Activated CD4-positive, alpha-beta T cell treated with anti-CD3 and anti-CD28 coated beads, Interleukin-2, Interleukin-6, amounts not matched to agents 100 ng/mL and 50 ng/mL, durations not matched to agents 16 hours and 8 hours (primary cell): ENCODE measurements at places on chromosomes 11 and 22.

GRCh38 chr11:34585304-34585734 lies 35.6 kb upstream of the EHF start:
- DNase-seq = no peak

GRCh38 chr11:86120807-86121206 lies 51.9 kb upstream of the PICALM start:
- DNase-seq = no peak

GRCh38 chr11:112439614-112440013 lies 179.0 kb upstream of the PLET1 start:
- no peak for DNase-seq

DNA sequence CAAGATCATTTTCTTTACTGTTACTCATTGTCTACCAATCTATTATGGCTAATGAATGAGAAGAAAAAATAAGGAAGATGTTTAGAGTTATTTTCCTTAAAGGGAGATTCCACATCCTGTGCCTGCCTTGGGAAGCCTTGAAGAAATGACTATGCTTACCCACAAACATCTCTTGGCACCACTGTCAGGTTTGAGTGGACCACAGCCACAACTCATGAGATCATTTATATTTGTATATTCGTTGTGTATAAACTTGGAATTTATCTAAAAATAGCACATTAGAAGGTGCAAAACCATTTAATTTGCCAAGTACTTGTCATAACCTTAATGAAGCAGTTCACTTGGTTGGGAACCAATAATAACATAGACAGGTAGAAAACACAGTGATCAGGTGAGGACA lies 740.8 kb downstream of the DLG2 start:
- DNase-seq = no peak

DNA sequence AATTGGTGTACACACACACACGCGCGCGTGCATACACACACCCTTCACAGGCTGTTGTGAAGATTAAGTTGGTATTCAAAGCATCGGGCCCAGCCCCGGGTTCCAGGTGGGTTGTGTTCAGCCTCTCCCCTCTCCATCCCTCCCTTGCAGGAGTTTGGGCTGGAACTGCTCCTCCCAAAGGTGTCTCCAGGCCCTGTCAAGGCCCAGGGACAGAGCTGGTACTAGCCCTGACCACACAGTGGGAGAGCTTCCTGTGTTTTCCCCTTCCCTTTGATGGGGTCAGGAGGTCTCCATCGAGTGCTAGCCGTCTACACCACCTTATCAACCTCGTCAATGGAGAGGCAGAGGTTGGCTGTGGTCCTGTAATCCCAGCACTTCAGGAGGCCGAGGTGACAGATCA lies 36.5 kb upstream of the CSNK1E start:
- DNase-seq = no peak

- DNase-seq = no peak
Observed at GRCh38 chr22:23684561-23685031, 6.2 kb upstream of the RGL4 start.

GRCh38 chr22:49163258-49163959 lies 664.3 kb downstream of the BRD1 start:
- no peak for DNase-seq

- DNase-seq = no peak
Observed at GRCh38 chr11:121141066-121141465, 40.0 kb downstream of the TECTA start.

DNA sequence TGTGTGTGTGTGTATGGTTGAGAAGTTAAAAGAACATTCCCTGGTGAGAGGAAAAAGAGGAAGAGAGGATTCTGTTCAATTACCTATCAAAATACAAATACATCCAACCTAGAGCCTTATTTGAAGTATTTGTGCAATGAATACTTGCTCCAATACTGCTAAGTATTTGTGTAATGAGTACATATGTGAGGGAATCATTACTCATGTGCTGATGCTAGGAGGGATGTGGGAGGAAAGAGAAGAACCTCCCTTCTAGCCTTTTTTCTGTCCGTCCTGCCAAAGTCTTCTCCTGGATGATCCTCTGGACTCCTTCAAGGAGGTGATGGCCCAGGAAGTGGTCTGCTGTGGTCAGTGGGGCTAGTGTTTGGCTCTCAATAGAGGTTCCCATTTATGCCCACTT lies 36.0 kb upstream of the ACCSL start:
- DNase-seq = no peak

- no peak for DNase-seq
Observed at GRCh38 chr22:48755059-48755949, 1072.4 kb downstream of the BRD1 start.

DNA sequence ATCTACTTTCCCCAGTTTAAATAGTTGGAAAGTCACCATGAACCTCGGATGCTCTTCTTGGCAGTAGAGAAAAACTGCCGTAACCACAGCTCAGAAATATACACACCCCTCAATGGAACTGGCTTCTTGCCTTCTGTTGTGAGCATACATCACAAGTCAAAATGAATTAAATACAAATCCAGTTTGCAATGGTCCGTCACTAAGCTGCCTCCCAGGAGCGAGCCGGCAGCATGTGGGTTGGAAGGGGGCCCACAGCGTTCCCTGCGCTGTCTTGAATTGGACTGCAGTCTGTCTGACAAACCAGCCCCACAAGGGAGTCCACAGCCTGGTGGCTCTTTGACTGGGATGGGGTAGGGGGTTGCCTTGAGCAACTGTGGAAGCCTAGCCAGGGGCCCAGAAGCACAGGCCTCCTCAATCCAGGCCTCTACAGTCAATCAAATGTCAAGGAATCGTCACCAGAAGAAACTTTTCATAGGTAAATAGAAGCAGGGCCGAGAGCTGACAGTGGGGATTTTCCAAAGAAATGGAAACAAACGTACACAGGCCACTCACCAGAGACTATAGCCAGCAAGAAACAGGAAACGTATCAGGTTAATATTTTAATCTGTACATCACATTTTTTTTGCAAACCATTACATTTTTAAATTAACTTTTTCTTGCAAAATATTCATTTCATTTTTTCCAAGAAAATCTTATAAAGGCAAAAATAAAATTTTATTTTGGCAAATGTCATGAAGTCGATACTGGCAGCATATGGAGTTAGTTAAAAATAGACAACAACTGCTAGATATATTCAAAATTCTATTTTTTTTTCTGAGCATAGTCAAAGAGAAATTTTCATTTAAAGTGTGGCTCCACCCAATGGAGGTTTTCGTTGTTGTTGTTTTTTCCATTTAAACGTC lies 38.5 kb downstream of the C11orf58 start:
- DNase-seq = no peak

DNA sequence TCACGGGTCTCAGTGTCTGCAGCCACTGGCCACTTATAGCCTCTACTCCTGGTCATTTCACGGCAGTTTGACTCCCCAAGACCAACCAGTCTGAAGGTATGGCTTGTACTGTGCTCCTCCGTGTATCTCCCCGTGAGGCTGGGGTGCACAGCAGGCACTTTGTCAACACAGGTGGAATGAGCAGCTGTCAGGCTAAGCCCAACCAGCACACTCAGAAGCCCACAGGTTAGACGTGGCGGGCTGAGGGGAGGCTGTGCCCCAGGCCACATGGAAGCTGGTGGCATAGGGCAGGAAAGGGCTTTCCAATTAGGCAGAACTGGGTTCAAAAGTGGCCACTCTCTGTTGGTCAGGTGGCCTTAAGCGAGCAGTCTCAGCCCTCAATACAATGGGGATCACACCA lies 7.0 kb downstream of the TP53I11 start:
- no peak for DNase-seq

DNA sequence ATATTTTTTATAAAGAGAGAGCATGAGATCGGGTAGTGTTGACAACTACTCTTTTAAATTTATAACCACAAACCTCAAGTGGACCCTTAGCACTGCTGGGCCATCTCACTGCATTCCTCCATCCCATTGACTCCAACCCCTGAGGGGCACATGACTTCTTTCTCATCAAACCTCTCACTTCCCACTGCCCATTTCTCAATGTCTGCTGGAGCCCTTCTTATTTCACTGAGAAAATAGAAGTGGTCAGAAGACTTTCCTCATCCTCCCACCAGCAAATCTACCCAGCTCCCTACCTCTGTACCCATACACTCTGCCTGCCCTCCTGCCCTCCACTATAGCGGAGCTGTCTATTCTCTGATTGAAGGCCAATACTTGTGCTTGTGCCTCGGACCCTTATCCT lies 370.6 kb upstream of the MPPED2 start:
- no peak for DNase-seq

GRCh38 chr11:3163241-3163981 lies 1.7 kb downstream of the OSBPL5 start:
- no peak for DNase-seq

DNA sequence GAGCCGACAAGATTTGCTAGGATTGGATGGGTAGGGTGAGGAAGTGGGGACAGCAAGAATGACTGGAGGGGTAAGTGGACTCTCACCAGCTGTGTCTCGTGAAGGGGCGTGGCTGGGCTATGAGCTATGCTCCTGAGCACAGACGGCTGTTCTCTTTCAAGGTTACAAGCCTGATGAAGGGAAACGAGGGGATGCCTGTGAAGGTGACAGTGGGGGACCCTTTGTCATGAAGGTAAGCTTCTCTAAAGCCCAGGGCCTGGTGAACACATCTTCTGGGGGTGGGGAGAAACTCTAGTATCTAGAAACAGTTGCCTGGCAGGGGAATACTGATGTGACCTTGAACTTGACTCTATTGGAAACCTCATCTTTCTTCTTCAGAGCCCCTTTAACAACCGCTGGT lies 19.9 kb downstream of the F2 start:
- no peak for DNase-seq

DNA sequence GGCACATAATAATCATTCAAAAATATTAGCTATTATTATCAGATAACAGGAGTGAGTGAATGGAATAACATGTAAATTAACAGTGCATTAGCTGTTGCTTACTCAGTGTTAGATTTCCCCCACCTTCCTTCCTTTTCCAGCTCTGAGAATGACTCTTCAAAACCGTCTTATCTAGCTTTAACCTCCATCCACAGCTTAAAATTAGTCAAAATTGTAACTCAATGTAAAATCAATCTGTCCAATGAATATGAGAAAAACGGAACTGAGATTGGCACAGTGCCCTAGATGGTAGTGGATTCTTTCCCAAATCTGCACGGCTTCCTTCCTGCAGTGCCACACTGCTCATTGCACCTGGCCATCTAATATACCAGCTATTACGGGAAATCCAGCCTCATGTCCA lies 156.8 kb upstream of the BDNF start:
- DNase-seq = no peak

DNA sequence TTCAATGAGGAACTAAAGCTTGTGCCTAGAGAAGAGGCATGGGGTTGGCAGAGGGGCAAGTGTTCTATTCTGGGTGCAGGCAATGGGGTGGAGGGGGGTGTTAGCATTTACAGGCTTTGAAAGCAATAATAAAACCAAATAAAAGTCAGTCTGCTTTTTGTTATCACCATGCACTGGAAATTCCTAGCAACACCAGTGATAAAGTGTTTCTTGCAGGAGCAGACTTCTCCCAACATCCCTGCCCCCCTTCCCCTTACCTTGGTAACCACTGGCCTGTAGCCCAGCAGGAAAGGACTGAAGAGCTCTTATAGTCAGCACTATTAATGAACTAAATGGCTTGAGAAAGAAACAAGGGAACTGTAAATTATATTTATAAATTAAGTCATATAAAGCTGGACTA lies 65.2 kb upstream of the SESN3 start:
- DNase-seq = no peak

DNA sequence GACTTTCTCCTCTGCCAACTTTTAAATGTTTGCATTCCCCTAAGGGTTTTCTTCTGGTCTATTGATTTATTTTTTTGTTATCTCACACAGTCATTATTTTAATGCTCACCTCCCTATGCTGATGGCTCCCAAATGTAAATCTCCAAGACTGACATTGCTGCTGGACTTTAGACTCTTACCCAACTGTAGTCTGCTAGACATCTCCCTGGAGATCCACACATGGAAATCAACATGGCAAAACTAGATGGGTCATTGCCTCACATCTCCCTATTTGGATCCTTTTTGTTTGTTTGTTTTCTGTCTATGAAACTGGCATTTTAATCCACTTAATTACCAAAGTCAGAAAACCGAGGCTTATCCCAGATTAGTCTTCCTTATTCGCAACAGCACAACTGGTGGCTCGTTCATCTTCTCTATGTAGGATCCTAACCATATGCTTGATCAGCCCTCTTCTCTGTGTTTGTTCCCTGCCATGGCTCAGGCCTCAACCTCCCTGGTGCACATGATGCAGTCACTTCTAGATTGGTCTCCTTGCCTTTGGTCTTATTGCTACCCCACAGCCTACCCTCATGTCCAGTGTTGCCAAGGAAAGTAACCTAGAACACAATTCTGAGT lies 37.3 kb downstream of the SC5D start:
- no peak for DNase-seq

DNA sequence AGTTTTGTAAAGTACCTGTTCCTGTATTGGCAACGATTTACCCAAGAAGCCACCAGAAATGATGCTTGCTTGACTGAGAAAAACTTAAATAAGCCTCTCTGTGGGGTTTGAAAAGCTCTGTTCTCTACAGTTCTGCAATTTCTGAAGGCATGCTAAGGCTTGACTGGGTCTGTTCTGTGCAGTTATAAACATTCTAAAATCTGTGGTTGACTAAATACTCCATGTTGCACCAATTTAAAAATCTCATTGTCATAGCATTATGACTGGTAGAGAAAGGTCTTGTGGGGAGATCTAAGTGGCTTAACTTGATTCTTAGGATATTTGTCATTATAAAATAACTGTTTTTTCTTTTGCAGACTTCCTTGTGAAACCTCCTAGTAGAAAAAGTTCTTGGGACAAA lies 73.7 kb downstream of the MTMR3 start:
- DNase-seq = no peak

DNA sequence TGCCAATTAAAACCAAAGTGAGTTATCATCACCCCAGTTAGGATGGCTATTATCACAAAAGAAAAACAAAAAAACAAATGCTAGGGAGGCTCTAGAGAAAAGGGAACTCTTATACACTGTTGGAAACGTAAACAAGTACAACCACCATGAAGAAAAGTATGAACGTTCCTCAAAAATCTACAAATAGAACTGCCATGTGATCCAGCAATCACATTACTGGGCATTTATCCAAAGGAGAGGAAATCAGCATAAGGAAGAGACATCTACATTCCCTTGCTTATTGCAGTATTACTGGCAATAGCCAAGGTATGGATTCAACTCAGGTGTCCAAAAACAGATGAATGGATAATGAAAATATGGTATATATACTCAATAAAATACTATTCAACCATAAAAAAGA lies 1145.1 kb downstream of the LRRC4C start:
- no peak for DNase-seq

GRCh38 chr11:116986521-116987105 lies 111.6 kb downstream of the SIK3 start:
- DNase-seq = peak; percentile 72

GRCh38 chr11:126124231-126124661 lies 61.6 kb upstream of the CDON start:
- DNase-seq = no peak
